ENCODE measurements at places on chromosomes 13 and 19.
A peak's percentile ranks its signal among the peaks of the same experiment; 100 is the strongest.

DNA sequence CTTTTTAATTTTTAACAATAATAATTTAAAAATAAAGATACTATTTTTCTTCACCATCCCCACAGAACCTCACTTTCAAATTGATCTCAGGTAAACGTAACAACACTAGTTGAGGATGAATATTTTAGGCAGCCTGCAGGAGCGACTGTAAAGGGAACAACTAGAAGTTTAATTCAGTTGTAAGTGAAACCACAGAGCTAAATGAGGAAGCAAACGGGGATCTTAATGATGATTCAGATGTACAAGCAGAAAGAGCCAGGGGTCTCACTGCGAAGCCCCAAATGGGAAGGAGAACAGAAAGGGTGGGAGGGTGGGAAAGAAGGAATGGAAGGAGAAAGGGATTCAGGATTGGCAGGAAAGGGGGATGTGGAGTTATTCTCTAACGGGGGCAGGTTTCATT is 54.6 kb upstream of the RAP2A start:
- no peak for DNase-seq

DNA sequence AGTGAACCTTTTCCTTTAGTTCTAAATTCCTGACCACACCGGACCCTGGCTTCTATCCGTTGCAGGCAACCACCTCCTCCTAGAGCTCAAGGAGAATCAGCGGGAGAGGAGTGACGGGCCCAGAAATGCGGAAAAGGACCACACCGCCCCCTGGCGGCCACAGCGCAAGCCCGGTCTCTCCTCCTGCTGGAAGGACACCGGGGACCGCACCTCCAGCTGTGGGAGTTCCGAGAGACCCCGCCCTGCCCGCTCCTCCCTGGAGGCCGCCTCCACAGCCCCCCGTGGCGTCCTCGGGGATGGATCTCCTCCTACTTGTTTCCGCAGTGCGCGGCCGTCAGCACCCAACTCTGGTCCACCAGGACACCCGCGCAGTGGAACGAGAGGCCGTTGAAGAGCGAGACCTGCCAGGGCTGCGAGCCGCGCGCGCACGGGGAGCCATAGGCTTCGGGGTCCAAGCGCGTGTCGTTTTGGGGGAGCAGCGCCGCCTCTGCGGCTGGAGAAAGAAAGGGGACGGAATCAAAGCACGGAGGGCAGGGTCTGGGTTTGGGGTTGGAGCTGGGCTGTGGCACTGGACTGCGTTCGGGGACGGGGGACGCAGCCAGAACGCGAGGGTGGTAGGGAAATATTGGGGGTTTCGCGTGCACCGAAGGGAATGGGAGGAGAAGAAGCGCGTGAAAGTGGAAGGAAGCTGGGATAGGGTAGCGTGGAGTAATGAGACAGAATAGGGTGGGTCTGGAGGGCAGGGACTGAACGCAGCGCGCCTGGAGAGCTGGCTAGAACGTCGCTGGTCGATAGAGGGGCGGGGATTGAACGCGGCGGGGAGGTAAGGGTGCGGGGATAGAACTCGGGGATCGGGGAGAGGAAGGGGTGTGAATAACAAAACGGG is 2.5 kb downstream of the KLK10 start:
- no peak for DNase-seq

DNA sequence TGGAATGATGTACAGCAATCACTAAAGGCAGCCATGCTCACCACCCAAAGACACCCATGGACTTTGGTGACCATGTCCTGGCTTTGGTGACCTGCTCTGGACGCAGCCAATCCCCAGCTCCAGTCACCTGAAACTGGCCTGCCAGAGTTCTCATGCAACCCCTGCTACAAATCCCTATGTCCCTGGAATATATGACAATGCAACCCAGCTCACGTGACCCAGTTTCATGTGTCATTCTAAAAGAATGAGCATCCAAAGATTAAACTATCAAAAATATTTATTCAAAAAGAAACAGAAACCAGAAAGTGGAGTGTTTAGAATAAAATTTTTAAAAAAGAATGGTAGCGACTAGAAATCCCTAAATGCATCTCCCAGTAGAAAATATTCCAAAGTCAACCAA is 203.3 kb upstream of the IRS2 start:
- DNase-seq, result no peak

- DNase-seq, result no peak
Measured at GRCh38 chr19:49421039-49421877, 2.0 kb downstream of the PTH2 start.

DNA sequence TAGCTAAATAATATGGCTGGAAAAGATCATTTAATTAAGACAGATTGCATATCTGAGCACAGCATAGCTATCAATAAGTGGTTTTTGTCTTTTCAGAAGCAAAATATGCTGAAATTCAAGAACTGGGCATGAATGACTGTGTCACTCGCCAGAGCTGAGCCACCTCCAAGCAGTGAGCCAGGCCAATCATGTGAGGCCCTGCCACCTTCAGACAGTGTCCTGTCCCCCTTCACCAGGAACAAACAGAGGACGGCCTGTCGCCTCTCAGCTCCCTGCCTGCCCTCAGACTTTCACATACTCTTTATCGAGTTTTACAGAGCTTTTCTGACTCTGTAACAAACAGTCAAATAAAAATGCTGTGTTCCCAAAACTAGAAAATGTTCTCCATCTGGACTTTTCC is 171.0 kb upstream of the TSC22D1 start:
- no peak for DNase-seq

- peak; percentile 12 for DNase-seq
Measured at GRCh38 chr13:31686670-31687425, 52.5 kb upstream of the RXFP2 start.

- no peak for DNase-seq
Measured at GRCh38 chr13:43986421-43986981, 106.8 kb downstream of the LACC1 start.

DNA sequence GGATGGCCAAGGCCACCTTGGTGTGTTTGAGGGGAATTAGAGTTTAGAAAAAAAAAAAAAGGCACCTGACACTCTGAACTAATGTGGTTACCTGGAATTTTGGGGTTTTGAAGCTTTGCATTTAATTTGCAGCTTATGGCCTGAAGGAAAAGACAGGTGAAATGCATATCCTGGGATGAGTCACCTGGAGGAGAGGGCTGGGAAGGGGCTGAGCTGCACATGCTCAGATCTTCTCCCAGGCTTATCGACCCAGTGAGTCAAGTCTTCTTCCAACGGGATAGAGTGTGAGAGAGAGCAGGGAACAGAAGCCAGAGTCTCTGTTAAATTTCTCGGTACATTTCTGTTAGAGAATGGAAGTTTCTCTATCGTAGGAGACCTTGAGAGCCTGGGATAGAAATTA is 29.7 kb upstream of the ALOX5AP start:
- DNase-seq, result no peak

DNA sequence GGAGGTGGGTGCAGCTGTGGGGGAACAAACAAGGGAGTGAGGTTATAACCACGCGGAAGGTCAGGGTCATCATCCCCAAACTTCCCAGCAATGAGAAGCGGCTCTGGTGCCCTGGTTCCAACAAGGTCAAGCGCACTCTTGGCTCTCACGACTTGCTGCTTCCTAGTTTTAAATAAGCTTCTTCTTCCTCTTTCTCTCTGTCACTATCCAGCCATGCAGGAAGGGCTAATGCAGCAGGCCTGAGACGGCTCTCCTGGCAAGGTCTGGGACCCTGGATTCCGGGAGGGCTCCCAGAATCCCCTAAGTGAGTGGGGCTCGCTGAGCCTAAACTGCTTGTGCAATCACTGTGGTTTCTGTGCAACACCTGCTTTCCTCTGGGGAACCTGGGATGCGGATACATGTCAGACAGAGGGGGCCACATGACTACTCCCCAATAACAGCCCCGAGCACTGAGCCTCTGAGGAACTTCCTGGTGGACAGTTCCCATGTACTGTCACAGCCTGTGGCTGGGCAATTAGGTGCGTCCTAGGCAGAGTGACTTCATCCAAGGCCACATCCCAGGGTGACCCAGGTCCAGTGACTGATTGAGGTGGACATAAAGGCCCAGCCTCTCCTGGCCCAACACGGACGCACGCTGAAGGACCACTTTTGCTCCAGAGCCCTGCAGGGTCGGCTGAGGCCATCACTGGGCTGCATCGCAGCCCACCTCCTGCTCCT is 24.2 kb downstream of the VRK3 start:
- no peak for DNase-seq

- no peak for DNase-seq
Measured at GRCh38 chr13:77002590-77003190, 10.8 kb downstream of the CLN5 start.

- no peak for DNase-seq
Measured at GRCh38 chr19:1961000-1961883, 20.3 kb downstream of the CSNK1G2 start.

- DNase-seq, result no peak
Measured at GRCh38 chr19:57434386-57435061, 601 bp upstream of the ZNF749 start.

DNA sequence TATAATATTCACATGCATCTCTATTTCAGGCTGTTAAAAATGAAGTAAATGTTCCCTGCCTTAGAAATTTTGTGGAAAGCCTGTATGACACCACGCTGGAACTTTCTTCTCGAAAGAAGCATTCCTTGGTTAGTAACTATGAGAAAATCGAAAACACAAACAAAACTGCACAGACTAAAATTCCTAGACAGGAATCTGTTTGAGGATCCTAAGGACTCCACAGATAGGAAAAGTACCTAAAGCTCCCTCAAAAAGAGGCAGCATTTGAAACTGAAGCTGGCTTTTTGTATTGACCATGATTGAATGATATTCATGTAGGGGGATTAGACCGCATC is 103.4 kb downstream of the FRY start:
- DNase-seq, result no peak

GRCh38 chr13:42820451-42820850 is 39.1 kb downstream of the FAM216B start:
- no peak for DNase-seq

- DNase-seq, result no peak
Measured at GRCh38 chr19:53813996-53814395, 10.1 kb downstream of the NLRP12 start.

- DNase-seq, result no peak
Measured at GRCh38 chr19:2170987-2171348, 7.2 kb downstream of the DOT1L start.

DNA sequence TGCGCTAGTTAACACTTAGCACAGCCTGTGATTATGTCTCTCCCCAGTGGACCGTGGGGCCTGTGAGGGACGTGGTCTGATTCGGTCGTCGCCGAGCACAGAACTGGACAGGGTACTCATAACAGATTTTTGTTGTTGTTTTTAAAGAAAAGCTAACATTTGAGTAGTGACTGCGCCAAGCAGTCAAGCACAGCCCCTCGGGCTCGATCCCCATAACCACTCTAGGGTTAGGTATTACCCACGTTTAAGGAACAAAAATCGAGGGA is 805 bp upstream of the PTOV1 start:
- DNase-seq, result no peak

GRCh38 chr13:23549724-23550123 is 20.5 kb upstream of the TNFRSF19 start:
- DNase-seq, result no peak

DNA sequence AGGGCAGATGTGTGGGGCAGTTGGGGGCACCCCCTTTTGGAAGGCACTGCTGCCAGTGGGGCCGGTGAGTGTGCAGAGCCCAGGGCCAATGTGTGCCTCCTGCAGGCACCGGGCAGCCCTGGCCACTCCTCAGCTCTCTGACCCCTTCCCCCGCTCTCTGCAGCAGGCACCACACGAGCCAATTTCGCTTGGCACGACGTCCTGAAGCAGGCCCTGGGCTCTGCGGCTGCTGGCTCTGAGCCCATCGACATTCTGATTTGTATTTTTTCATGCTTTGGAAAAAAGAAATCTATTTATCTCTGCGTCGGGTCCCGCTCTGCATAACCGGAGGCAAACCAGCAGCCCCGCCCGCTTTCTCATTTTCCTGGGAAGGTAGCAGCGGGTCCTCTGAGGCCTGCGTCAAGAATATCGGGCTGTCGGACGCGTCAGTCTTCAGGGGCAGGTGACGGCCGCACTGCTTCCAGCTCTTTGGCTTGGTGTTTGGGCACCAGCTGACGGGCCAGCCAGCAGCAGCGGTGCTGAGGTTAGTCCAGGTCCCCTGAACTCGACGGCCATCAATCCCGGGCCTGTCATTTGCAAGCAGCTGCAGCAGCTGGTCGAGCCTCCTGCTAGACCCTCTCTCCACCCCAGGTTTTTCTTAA is 134.3 kb downstream of the KDM4B start:
- no peak for DNase-seq

GRCh38 chr13:30142486-30143211 is 164.7 kb downstream of the KATNAL1 start:
- peak; percentile 97 for DNase-seq

DNA sequence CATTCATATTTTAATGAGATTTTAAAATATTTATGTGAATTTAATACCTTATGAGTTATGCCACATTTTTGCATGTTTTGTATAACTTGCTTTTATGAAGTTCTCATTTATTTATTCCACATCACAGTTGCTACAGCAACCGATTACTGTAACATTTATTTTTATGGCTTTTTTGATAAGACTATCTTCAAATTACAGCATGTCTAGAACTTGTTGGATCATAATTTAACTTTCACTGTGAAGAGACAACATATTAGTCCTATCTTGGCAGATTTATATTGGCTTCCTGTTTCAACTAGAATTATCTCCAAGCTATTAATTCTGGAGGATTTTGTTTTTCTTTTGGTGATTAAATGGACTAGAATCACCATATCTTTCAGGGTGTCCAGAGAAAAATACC is 793.7 kb upstream of the SLITRK5 start:
- no peak for DNase-seq

DNA sequence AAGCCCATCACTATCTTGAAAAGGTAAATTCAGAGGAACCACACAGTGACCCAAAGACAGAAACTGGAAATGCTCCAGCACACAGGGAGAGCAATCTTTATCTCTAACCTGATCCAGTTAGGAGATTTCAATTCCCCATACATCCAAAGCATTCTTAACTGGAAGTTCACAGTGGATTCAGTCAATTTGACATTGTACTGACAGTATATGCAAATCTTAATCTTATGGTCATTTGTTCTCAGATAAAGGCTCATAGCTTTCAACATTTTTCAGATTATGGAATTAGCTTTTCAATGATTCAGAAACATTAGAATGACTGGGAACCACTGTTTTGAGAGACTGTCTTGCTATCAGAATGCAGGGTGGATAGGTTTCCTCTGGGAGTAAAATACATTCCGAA is 1455.6 kb downstream of the OLFM4 start:
- no peak for DNase-seq

DNA sequence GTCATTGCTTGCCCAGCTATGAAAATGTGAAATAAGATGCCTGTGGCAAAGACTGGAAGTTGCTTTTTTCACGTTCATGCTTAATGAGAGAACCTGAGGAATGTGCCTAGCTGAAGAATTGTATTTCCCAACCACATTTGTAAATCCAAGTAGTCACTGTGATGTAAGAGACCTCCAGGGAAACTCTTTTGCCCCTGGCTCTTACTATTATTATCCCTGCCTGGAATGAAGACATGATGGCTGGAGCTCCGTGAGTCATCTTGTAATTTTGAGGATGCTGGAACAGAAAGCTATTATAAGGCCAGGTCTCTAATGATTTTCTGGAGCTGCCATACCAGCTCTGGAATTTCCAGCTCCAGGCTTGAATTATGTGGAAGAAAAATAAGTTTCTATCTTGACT is 894.3 kb downstream of the DIAPH3 start:
- peak; percentile 81 for DNase-seq

GRCh38 chr13:99135591-99135990 is 65.1 kb upstream of the UBAC2 start:
- no peak for DNase-seq
